ENCODE measurements at places on chromosomes 6 and 20. TPM values are rescaled to one million over a fixed set of nuclear protein-coding genes. Genes with fewer than 3 reads are reported as not detected.
A peak's percentile ranks its signal among the peaks of the same experiment; 100 is the strongest.

DNA sequence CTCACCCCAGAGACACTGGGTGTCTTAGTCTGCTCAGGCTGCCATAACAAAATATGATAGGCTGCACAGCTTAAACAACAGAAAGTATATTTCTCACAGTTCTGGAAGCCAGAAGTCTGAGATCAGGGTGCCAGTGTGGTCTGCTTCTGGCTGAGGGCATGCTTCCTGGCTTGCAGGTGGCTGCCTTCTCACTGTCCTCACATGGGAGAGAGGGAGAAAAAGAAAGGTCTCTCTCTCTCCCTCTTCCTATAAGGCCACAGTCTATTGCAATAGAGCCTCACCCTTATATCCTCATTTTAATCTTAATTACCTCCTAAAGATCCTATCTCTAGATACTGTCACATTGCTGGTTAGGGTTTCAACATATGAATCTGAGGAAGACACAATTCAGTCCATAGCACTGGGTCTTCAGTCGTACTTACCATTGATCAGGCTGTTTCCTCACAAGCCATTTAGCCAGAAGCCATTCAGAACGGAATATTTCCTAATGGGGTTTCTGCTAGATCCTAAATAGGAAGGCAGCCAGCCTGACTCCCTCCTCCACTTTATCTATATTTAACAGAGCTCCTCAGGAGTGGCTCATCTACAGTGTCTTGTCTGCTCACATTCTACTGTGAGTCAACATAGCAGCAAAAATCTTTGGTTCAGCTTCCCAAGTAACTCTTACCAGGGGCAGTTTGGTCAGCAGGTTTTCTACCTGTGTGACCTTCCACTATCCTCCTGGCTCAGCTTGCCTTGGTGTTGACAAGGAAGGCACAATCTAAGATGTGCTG is 42.2 kb downstream of the CD164 start:
- H3K4me3 ChIP-seq: no peak overlapping the region
- H3K27me3 ChIP-seq: no peaks in the 10 kb centered on the region
- H3K27ac ChIP-seq: no peak overlapping the region
- no peaks in the 10 kb centered on the region for H3K4me1 ChIP-seq
- no peaks in the 10 kb centered on the region for H3K36me3 ChIP-seq
- no peak for DNase-seq

DNA sequence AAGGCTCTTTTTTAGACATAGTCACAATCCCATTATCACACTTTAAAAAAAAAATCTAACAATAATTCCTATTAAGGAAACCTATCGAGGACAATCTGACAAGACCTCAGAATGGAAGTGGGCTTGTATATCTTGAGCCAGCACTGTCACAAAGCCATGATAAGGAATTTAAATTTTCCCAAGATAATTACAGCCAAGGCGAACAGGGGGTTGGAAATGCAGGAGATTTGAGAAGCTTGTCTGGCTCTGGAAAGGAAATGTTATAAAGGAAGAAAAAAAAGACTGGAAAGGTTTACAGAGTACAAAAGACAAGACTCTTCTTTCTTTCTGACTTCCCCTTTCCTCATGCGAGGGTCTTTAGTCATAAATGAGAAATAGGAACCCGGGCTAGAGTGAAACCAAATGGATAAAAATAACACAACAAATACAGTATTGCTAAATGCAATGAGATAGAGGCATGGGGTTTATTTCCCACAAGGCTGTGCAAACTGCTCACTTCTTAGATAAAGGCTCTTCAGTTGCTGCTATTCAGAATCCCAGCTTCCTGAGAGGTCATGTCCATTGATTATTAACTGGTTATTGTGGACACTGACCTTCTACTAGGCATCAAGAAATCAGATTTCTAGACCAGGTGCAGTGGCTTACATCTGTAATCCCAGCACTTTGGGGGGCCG is 13.4 kb upstream of the GHRH start:
- no peak overlapping the region for H3K27ac ChIP-seq
- peaks cover under 1% of the 10 kb centered on the region for H3K4me1 ChIP-seq
- H3K36me3 ChIP-seq: no peaks in the 10 kb centered on the region
- no peak overlapping the region for H3K4me3 ChIP-seq

The MOG gene
- not detected for total RNA-seq

The PAK5 gene
- total RNA-seq: not detected

The EYA2 gene
- not detected for total RNA-seq

- H3K4me3 ChIP-seq: no peak overlapping the region
- DNase-seq: no peak
- peaks cover 20% of the 10 kb centered on the region for H3K27me3 ChIP-seq
Measured at GRCh38 chr6:148406579-148407371, 64.1 kb downstream of the SASH1 start.

- no peak overlapping the region for H3K27ac ChIP-seq
- peaks cover 8% of the 10 kb centered on the region for H3K4me1 ChIP-seq
- DNase-seq: no peak
Measured at GRCh38 chr20:11912013-11912658, 5.6 kb upstream of the BTBD3 start.

The TUBE1 gene
- total RNA-seq: 24.4 TPM

DNA sequence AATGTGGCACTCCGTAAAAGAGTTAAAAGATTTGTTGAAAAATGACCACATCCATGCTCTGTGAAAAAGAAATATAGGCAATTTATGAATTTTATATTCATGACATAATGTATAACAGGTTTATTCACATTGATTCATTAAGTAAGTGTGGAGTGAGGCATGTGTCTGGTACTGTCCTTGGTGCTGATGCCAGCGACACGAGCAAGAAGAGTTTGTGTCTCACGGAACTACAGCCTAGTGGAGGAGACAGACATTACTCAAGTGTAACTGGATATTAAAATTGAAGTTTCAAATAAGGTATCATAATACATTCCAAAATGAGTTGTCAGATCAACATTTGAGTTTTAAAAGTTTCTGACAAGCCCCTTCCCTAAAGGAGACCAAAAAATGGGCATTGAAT is 158.2 kb upstream of the PRND start:
- no peak overlapping the region for H3K27ac ChIP-seq
- H3K4me3 ChIP-seq: no peak overlapping the region
- H3K4me1 ChIP-seq: no peaks in the 10 kb centered on the region
- peaks cover 12% of the 10 kb centered on the region for H3K27me3 ChIP-seq

- no peak overlapping the region for H3K4me3 ChIP-seq
- H3K27ac ChIP-seq: no peak overlapping the region
- H3K4me1 ChIP-seq: peaks cover 20% of the 10 kb centered on the region
- DNase-seq: no peak
Measured at GRCh38 chr6:36721369-36722140, 23.9 kb downstream of the RAB44 start.

The TMEM244 gene
- total RNA-seq: not detected

DNA sequence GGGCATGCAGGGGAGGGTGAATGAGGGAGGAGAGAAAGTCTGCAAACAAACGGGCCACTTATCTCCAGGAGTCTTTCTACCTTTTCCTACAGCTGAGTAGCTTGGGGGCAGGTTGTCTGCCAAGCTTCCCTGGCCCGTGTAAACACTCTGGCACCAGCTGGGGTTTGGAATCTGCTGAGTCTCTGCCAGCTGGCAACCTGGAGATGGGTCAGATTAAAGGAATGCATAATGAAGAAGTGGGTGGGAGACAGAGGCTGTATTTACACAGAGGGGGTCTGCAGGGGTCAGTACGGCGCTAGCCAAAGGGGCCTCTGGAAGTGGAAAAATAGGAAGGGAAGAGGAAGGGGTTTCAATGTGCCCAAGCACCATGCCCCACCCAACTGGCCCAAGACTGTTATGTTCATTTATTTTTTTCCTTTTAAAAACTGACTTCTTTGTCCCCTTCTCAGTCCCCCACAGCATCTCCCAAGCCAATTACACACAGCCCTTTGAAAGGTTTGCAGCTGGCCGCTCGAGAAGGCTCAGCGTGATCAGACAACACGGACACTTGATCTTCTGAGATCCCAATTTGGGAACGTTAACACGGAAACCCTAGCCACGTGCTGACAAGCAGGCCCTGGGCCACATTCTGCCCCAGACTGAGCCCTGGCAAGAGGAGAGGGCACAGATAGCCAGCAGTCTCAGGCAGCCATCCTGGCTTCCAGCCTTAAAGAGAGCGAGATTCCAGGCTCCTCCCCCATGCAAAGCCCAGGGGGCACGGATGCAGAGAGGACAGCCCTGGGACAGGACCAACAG is 25.2 kb downstream of the TRAM2 start:
- no peak overlapping the region for H3K27ac ChIP-seq
- no peaks in the 10 kb centered on the region for H3K4me1 ChIP-seq
- H3K4me3 ChIP-seq: no peak overlapping the region
- peaks cover 2% of the 10 kb centered on the region for H3K36me3 ChIP-seq

- H3K4me1 ChIP-seq: no peaks in the 10 kb centered on the region
- H3K36me3 ChIP-seq: peaks cover 29% of the 10 kb centered on the region
- no peak overlapping the region for H3K27ac ChIP-seq
- no peak for DNase-seq
- no peaks in the 10 kb centered on the region for H3K27me3 ChIP-seq
Measured at GRCh38 chr6:99446076-99446475, 21.0 kb upstream of the PNISR start.

- H3K36me3 ChIP-seq: peaks cover 24% of the 10 kb centered on the region
- H3K27me3 ChIP-seq: peaks cover 14% of the 10 kb centered on the region
- peaks cover 39% of the 10 kb centered on the region for H3K4me1 ChIP-seq
- peak overlapping the region; percentile 90 for H3K4me3 ChIP-seq
- peak overlapping the region; percentile 71 for H3K27ac ChIP-seq
Measured at GRCh38 chr20:4150070-4150441, 134.7 kb upstream of the RNF24 start.

The IL17F gene
- not detected for total RNA-seq

- no peak for DNase-seq
- H3K36me3 ChIP-seq: no peaks in the 10 kb centered on the region
- H3K4me1 ChIP-seq: peaks cover 5% of the 10 kb centered on the region
- H3K27ac ChIP-seq: no peak overlapping the region
Measured at GRCh38 chr6:75504465-75505222, 11.0 kb upstream of the FILIP1 start.

The PRRT1 gene
- total RNA-seq: 0.57 TPM

- no peaks in the 10 kb centered on the region for H3K36me3 ChIP-seq
- peaks cover 7% of the 10 kb centered on the region for H3K27me3 ChIP-seq
- H3K4me1 ChIP-seq: peaks cover 9% of the 10 kb centered on the region
- no peak overlapping the region for H3K4me3 ChIP-seq
- H3K27ac ChIP-seq: no peak overlapping the region
Measured at GRCh38 chr6:47654255-47654654, 44.1 kb upstream of the ADGRF4 start.

DNA sequence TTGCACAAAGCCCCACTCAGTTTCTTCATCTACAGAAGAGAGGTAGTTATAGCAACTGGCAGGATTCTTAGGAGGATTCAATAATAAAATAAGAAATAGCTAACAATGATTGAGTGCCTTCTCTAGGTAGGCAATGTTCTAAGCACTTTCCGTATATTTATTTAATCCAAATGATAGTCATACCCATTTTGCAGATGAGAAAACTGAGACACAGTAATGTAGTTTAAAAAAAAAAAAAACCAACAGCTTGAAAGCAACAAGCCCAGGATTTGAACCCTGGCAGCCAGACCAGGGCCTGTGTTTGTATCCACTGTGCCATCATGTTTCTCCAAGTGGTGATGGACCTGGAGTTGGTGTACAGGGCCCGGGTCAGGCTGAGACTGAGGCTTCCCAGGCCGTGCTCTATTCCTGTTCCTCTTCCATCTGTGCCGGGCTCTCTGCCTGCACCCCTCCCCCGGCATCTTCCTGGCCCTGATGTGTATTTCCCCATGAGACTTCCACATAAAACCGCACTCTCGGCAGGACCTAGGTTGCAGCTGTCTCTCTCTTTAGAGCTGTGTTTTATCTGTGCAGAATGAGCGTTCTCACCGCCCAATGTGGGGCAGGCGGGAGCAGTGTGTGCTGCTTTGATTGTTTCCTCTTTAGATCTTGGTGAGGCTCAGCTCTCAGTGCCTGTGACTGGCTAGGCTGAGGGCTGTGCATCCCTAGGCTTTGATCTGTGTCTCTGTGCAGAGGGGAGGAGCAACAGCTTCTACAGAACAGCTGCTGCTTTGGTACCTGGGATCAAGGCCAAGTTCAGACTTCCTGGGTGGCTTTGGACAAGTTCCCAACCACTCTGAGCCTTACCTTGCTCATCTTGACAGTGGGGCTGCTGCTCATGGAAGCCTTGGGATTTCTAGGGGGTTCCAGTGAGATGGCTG is 49.5 kb downstream of the TOX2 start:
- peak; percentile 41 for DNase-seq
- peak overlapping the region; percentile 14 for H3K27ac ChIP-seq
- peak overlapping the region; percentile 64 for H3K4me3 ChIP-seq
- peaks cover 13% of the 10 kb centered on the region for H3K27me3 ChIP-seq
- H3K36me3 ChIP-seq: peaks cover 2% of the 10 kb centered on the region
- H3K4me1 ChIP-seq: peaks cover 25% of the 10 kb centered on the region

The SYNGAP1 gene
- total RNA-seq: 37.1 TPM

The ADA gene
- 45.1 TPM for total RNA-seq

GRCh38 chr6:169624785-169625184 is 77.0 kb downstream of the WDR27 start:
- H3K27me3 ChIP-seq: no peaks in the 10 kb centered on the region
- no peaks in the 10 kb centered on the region for H3K36me3 ChIP-seq
- H3K4me3 ChIP-seq: no peak overlapping the region
- no peak for DNase-seq

DNA sequence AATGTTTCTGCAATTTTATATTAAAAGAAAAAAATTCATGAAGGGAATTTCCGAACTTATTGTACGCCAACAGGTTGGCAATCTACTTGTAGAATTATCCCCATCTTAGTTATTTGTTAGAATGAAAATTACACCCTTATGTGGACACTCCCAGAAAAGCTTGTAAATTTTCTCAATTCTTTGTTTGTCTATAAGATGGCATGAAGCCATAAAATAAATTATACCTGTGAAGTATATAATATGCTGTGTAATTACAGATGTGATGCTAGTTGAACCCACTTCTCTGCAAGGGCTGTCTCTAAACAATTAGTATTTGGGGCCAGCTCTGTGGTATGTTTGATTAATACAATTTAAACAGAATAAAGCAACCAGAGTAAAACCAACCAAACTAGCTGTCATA is 52.1 kb upstream of the DSP start:
- H3K4me3 ChIP-seq: no peak overlapping the region
- peaks cover 20% of the 10 kb centered on the region for H3K27me3 ChIP-seq
- DNase-seq: no peak
- H3K4me1 ChIP-seq: no peaks in the 10 kb centered on the region

The SNAI1 gene
- total RNA-seq: 3.5 TPM

DNA sequence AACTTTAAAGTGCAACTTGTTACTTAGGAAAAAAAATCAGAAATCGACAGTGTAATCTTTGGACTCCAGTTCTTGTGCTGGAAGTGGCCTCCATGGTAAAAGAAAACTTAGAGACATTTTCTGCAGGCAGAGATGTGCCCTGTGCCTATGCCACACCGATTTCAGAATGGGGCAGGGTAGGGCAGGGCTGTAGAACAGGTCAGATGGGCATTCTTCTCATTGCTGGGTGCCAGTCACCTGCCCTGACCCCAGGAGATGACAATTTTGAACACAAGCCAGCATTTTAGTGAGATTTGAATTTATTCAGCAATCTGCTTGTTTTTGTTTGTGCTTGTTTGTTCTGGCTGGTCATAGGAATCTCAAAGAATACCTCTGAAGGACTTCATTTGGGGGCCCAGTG is 63.3 kb downstream of the SASH1 start:
- DNase-seq: no peak
- no peak overlapping the region for H3K4me3 ChIP-seq
- H3K27ac ChIP-seq: no peak overlapping the region
- no peaks in the 10 kb centered on the region for H3K4me1 ChIP-seq

- no peak overlapping the region for H3K27ac ChIP-seq
- peaks cover 10% of the 10 kb centered on the region for H3K27me3 ChIP-seq
- H3K36me3 ChIP-seq: no peaks in the 10 kb centered on the region
- no peaks in the 10 kb centered on the region for H3K4me1 ChIP-seq
- no peak for DNase-seq
- no peak overlapping the region for H3K4me3 ChIP-seq
Measured at GRCh38 chr6:6397842-6398241, 77.4 kb upstream of the F13A1 start.

Measured in activated T-helper 1 cell treated with anti-CD3 and anti-CD28 coated beads, Interleukin-12 subunit alpha, Interleukin-12 subunit beta, Interleukin-2, Interleukin-4 antibody, amounts not matched to agents 30 ng/mL and 10 ng/mL and 1 ng/mL, durations not matched to agents 14 hours and 24 hours and 36 hours (primary cell).